ENCODE measurements at places on chromosomes 7 and 10.

GRCh38 chr7:127901895-127902703, 129.1 kb downstream of the LRRC4 start:
- DNase-seq, result no peak

- DNase-seq, result peak; percentile 63
Measured at GRCh38 chr10:118958984-118959925, 70.3 kb upstream of the NANOS1 start.

DNA sequence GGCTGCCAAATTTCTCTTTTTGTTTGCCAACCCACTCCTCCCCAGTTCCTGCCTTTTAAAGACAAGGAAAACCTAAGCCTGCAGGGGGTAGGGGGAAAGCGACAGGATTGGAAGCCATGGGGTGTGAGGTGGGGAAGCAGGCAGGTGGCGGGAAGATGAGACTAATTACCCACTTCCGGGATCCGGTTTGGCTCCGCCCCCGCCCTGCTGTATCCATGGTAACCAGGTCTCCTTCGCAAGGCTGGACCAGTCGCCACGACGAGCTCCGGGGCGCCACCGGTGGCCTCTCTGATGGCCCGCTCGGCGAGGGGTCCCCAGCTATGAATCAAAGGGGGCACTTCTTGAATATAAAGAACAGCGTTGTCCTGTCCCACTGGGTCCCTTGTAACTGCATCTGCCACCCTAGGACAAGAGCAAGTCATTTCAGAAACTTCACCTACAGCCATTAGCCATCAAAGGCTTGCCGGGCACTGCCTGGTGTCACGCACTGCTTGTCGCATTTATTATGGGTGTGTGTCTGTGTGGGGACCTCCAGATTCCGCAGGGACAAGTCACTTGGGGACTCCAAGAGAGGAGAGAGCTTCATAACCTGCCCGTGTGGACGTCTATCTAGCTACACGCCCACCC, 55.4 kb upstream of the LMTK2 start:
- DNase-seq, result no peak

GRCh38 chr10:28906415-28906814, 229.1 kb downstream of the BAMBI start:
- DNase-seq, result no peak

DNA sequence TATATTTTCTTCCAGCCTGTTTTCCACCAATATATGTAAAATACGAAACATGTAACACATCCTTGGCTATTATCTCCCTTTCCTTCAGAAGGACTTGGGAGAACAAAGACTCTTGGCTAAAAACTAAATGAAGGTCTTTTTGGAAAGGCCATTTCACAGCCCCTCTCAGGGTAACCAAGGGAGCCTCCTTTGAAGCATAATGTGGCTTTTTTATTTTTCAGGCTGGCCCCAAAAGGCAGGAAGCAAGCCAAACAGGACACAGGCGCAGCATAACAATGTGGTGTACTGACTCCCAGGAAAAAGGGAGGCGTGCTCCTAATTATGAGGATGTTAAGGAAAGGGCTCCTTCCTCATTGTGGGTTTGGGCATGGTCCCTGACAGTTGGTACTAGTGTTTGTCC, 30.3 kb upstream of the CCSER2 start:
- DNase-seq, result no peak

GRCh38 chr10:35025916-35026315, 64.2 kb downstream of the CUL2 start:
- no peak for DNase-seq

GRCh38 chr7:134662871-134663205, 16.2 kb downstream of the BPGM start:
- DNase-seq, result no peak

DNA sequence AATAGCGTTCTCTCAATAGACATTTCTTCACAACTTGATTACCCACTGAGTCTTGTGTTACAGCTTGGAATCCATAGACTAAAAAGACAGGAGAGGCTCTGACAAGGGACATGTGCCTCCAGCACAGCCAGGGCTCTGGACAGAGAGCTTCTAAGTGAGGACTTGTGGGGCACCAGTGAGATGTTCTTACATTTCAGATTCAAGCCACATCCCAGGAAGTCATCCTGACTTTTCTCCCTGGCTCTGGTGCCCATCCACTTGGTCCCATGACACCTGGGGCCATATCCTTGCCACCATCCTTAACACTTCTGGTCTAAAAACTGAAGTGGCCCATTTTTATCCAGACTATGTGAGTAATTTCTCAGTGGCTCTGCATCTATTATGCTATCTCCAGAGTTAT, 440.1 kb downstream of the TCERG1L start:
- DNase-seq, result no peak

Data from H4 (cell line).